ENCODE measurements at places on chromosomes 16 and 17.

- no peak for DNase-seq
Measured at GRCh38 chr17:15332338-15332737, 9.1 kb downstream of the TEKT3 start.

GRCh38 chr16:14181371-14182050 is 110.4 kb downstream of the MRTFB start:
- no peak for DNase-seq

GRCh38 chr17:77425791-77426641 is 285.2 kb downstream of the SEC14L1 start:
- no peak for DNase-seq

DNA sequence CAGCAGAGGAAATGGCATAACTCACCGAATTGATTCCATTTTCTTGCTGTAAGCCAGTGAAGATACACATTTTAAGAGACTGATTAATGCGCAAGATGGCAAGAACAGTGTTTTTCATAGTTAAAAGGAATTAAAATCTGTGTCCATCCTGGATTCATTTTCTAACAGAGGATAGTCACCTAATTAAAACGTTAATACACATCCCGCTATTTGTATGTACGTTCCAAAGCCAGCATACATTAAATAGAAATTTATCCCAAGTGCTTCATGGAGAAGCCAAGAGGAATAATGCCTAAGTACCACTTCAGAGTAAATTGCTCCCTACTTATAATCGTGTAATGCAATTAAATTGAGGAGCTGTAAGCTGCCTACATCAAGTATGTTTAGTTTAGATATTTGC is 49.9 kb downstream of the RBFOX1 start:
- no peak for DNase-seq

DNA sequence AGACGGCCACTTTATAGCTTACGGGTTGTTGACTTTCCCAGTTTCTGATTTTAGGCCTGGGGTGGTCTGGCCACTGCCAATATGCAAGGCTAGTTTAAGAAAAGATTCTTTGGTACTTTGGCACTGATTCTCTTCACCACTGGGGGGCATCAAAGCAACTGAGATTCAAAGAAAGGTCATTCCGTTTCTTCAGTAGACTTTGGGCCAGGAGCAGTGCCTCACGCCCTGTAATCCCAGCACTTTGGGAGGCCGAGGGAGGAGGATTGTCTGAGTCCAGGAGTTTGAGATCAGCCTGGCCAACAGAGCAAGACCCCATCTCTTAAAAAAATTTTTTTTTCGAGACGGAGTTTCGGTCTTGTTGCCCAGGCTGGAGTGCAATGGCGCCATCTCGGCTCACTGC is 53.0 kb downstream of the RPA1 start:
- no peak for DNase-seq

GRCh38 chr17:4179071-4179470 is 36.1 kb downstream of the CYB5D2 start:
- no peak for DNase-seq

DNA sequence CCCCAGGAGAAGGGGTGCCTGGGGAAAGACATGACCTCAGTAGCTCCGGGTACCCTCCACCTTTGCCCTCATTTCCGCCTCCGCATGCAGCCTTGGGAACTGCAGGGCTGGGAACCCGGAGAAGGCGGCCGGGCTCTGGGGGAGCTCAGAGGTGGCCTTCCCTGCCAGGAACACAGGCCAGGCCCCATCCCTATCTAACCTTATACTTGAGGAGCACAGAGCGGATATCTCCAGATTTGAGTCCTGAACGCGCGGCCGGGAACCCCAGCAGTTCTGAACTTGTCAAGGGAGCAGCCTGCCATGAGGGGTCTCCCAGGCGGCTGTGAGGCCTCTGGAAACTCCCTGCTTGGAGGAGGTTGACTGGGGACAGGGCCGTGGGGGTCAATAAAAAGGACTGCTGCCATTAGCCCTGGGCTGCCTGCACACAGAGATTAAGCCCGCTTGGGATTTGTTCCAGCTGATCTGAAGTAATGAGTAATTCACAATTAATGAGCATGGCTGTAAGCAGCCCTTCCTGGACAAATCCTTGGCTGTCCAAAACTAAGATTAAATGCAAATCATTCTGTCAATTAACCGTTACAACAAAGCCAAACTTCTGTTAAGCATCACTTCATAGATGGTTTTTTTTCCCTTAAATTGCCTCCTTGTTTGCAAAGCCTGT is 26.3 kb upstream of the METRNL start:
- DNase-seq: no peak

DNA sequence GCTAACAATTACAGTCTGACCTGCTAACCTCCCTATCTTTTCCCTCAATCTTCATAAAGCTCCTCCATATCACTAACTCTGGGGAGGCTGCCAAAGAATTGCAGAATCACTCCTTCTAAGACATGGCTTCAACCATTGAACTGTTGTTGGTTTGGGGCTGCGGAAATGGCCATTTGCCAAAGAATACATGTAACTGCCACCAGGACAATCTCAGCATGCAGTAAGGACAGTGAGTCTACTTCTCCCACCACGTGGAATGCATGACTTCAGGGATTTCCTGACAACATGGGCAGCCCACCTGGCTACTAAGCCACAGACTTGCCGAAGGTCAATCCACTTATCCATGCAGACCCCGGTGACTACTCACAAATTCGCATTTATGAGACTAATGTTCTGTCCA is 104.3 kb upstream of the NUDT7 start:
- DNase-seq: no peak

DNA sequence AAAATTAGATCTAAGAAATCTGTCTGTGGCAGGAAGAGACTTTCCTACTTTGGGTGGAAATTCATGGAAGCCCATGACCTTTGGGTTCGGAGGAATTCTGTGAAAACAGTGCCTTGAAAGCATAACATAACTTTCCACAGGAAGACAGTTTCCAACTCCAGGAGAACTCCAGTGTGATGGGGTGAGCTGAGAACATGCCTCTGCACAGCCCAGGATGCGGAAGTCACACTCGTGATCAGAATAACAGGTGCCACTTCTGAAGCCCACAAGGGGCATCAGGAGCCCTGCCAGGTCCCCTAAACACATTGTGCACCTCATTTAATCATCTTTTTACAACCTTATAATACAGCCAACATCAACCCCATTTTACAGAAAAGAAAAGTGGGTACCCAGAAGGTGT is 9.7 kb downstream of the TVP23A start:
- DNase-seq: no peak

DNA sequence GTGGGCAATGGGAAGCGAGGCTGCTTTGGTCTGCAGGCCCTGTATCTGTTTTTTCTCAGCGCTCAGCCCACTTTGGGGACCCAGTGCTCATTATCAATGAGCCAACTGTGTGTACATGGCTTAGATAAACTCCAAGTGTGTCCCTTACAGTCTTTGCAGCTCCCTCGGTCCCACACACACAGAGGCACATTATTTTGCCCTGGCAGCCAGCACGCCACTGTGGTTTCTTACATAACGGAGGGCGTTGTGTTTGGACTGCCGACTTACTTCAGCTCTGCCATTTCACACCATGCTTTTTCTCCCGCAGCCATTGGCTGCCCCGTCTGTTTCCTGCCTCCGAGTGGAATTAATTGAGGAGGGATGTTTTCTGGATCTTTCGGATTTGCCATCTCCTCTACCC is 56.5 kb upstream of the CLEC18A start:
- peak; percentile 29 for DNase-seq

GRCh38 chr16:68361485-68361884 is 50.7 kb downstream of the PRMT7 start:
- no peak for DNase-seq

- no peak for DNase-seq
Measured at GRCh38 chr16:66408163-66409048, 18.7 kb upstream of the BEAN1 start.

GRCh38 chr16:49560004-49560830 is 186.6 kb downstream of the C16orf78 start:
- DNase-seq: no peak

- DNase-seq: no peak
Measured at GRCh38 chr17:57068707-57069106, 16.3 kb upstream of the AKAP1 start.

DNA sequence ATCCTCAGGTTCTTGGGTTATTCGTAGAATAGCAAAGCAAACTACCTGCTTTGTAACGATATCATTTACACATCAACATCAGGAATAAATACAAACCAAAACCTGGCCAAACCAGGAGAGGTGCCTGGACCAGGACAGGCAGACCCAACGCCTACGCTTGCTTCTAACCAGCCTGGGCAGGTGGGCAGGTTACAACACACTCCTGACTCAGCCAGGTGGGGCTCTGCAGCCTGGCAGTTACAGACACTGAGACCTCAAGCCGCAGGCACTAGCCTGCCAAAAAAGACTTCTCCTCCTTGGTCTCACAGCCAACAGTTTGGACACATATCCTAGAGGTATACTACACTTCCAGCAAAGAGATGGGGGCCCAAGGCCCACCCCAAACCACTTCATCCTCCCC is 14.0 kb downstream of the ANKRD11 start:
- no peak for DNase-seq

All from frontal cortex (tissue), 4 donors.